ENCODE measurements at places on chromosomes 11 and 22. TPM values are rescaled to one million over a fixed set of nuclear protein-coding genes. Genes with fewer than 3 reads are reported as not detected.

OR52I2 gene
- not detected for total RNA-seq

- H3K4me1 ChIP-seq = peaks cover 33% of the 10 kb centered on the region
Observed at GRCh38 chr11:34050581-34051348, 766 bp upstream of the CAPRIN1 start.

- DNase-seq = no peak
- H3K27me3 ChIP-seq = no peaks in the 10 kb centered on the region
- H3K4me3 ChIP-seq = peak overlapping the region; percentile 58
- H3K27ac ChIP-seq = peak overlapping the region; percentile 92
- peaks cover 32% of the 10 kb centered on the region for H3K4me1 ChIP-seq
Observed at GRCh38 chr22:35649026-35649553, 844 bp downstream of the APOL6 start.

- no peaks in the 10 kb centered on the region for H3K27me3 ChIP-seq
- H3K4me3 ChIP-seq = no peak overlapping the region
- peaks cover 30% of the 10 kb centered on the region for H3K4me1 ChIP-seq
- peak overlapping the region; percentile 22 for H3K27ac ChIP-seq
Observed at GRCh38 chr11:86161336-86161735, 83.2 kb upstream of the EED start.

DNA sequence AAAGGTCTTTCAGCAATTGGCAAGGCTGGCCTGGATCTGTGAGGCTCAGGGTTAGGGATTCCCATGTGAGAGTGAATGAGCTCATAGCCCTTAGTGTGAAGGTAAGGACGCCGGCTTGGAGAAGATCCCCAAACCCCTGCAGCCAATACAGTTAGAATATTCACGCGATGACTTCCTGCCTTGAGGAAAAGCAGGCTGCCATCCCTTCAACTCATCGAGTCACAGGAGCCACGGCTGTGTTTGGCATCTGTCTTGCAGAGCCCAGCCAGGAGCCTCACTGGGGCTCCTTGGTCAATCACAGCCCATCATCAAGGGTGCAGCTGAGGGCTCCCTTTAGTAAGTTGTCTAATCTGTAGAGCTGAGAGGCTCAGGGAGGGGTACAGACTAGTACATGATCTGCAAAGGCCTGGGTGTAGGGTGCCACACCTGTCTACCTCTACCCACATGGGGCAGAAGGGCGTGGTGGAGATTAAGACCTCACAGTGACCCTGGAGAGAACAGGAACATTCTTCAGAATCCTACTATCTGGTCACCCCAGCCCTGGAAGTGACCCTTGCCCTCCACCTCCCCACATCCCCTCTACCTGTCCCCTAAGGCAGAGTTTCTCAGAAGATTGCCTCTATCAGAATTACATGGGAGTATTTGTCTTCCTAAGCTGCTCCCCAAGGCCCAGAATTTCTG is 18.5 kb downstream of the IL10RA start:
- H3K27me3 ChIP-seq = no peaks in the 10 kb centered on the region
- H3K4me3 ChIP-seq = no peak overlapping the region
- no peaks in the 10 kb centered on the region for H3K36me3 ChIP-seq
- H3K27ac ChIP-seq = no peak overlapping the region
- DNase-seq = no peak

- H3K27me3 ChIP-seq = no peaks in the 10 kb centered on the region
- H3K4me1 ChIP-seq = peaks cover 29% of the 10 kb centered on the region
- H3K36me3 ChIP-seq = no peaks in the 10 kb centered on the region
- H3K27ac ChIP-seq = no peak overlapping the region
- H3K4me3 ChIP-seq = no peak overlapping the region
- no peak for DNase-seq
Observed at GRCh38 chr11:12246147-12246546, 131.2 kb upstream of the PARVA start.

DNA sequence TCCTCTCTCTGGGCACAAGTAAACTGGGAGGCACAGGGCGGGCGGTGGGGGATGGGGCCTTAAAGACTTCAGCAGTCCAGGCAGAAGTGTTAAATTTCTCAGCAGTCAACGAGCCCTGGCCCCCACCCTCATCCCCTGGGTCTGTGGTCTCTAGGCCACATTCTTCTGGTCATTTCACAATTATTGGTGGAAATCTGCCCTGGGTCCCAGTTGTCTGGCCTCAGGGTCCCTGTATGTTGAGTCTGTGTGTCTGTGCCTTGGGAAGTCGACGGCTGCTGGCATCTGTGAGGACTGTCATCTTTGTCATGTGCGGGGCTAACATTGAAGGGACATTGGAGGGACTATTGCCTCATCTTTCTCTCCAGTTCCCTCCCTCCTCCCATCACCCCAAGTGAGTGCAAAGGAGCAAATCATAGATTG is 1.7 kb downstream of the TSPAN18 start:
- H3K27ac ChIP-seq = peak overlapping the region; percentile 74
- peaks cover 36% of the 10 kb centered on the region for H3K4me1 ChIP-seq
- DNase-seq = no peak

DNA sequence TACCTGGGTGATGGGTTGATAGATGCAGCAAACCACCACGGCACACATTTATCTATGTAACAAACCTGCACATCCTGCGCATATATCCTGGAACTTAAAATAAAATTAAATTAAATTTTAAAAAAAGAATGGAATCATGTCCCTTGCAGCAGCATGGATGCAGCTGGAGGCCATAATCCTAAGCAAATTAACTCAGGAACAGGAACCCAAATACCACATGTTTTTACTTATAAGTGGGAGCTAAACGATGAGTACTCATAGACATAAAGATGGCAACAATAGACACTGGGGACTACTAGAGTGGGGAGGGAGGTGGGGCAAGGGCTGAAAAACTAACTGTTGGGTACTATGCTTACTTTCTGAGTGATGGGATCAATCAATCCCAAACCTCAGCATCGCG is 40.9 kb downstream of the CWC15 start:
- DNase-seq = no peak
- no peaks in the 10 kb centered on the region for H3K36me3 ChIP-seq
- peaks cover 30% of the 10 kb centered on the region for H3K4me1 ChIP-seq
- no peak overlapping the region for H3K4me3 ChIP-seq
- peak overlapping the region; percentile 37 for H3K27ac ChIP-seq
- no peaks in the 10 kb centered on the region for H3K27me3 ChIP-seq

ADAMTS8 gene
- 1.5 TPM for total RNA-seq

GRCh38 chr11:8025123-8025522 is 38.0 kb downstream of the EIF3F start:
- H3K36me3 ChIP-seq = no peaks in the 10 kb centered on the region
- no peaks in the 10 kb centered on the region for H3K27me3 ChIP-seq
- peaks cover 3% of the 10 kb centered on the region for H3K4me1 ChIP-seq
- no peak for DNase-seq
- no peak overlapping the region for H3K4me3 ChIP-seq
- H3K27ac ChIP-seq = no peak overlapping the region

- H3K36me3 ChIP-seq = no peaks in the 10 kb centered on the region
- H3K27ac ChIP-seq = no peak overlapping the region
- no peak for DNase-seq
- H3K27me3 ChIP-seq = no peaks in the 10 kb centered on the region
- no peaks in the 10 kb centered on the region for H3K4me1 ChIP-seq
Observed at GRCh38 chr11:6194065-6194581, 4.9 kb upstream of the OR52W1 start.

DNA sequence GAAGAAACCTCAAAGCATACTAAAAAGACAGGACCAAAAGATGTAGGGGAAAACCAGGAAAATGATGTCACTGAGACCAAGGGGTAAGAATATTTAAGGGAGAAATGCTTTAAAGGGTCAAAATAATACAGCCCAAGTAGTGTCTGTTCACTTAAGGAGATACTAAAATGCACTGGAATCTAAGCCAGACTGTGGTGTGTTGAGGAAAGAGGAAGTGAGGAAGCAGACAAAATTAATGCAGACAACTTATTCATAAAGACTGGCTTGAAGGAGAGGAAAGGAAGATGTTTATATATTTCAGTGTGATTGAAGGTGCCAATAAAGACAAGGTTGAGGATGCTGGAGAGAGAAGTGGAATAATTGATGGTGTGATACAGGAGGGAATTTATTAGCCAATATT is 15.7 kb downstream of the ZNF215 start:
- no peaks in the 10 kb centered on the region for H3K4me1 ChIP-seq
- H3K27ac ChIP-seq = no peak overlapping the region
- DNase-seq = no peak

GRCh38 chr11:69122630-69123431 is 32.9 kb upstream of the SMIM38 start:
- H3K27me3 ChIP-seq = no peaks in the 10 kb centered on the region
- no peak overlapping the region for H3K27ac ChIP-seq
- H3K4me3 ChIP-seq = no peak overlapping the region
- DNase-seq = no peak

OR51E2 gene
- total RNA-seq = 0.98 TPM

LYVE1 gene
- total RNA-seq = 62.9 TPM

OR5B21 gene
- not detected for total RNA-seq

RAPSN gene
- not detected for total RNA-seq

KRTAP5-1 gene
- not detected for total RNA-seq

GRCh38 chr11:48090174-48090573 is 109.8 kb downstream of the PTPRJ start:
- no peaks in the 10 kb centered on the region for H3K27me3 ChIP-seq
- no peak overlapping the region for H3K4me3 ChIP-seq
- peaks cover 29% of the 10 kb centered on the region for H3K4me1 ChIP-seq

SPON1 gene
- total RNA-seq = 31.7 TPM

GRCh38 chr11:75279273-75279672 is 38.7 kb downstream of the TPBGL start:
- no peaks in the 10 kb centered on the region for H3K27me3 ChIP-seq
- peak overlapping the region; percentile 16 for H3K27ac ChIP-seq
- no peaks in the 10 kb centered on the region for H3K4me1 ChIP-seq
- no peaks in the 10 kb centered on the region for H3K36me3 ChIP-seq
- no peak overlapping the region for H3K4me3 ChIP-seq
- DNase-seq = no peak

CDC42BPG gene
- 13.0 TPM for total RNA-seq

GRCh38 chr11:122273476-122274191 is 157.6 kb upstream of the BLID start:
- no peak overlapping the region for H3K4me3 ChIP-seq
- H3K4me1 ChIP-seq = no peaks in the 10 kb centered on the region
- DNase-seq = no peak
- no peaks in the 10 kb centered on the region for H3K36me3 ChIP-seq

DNA sequence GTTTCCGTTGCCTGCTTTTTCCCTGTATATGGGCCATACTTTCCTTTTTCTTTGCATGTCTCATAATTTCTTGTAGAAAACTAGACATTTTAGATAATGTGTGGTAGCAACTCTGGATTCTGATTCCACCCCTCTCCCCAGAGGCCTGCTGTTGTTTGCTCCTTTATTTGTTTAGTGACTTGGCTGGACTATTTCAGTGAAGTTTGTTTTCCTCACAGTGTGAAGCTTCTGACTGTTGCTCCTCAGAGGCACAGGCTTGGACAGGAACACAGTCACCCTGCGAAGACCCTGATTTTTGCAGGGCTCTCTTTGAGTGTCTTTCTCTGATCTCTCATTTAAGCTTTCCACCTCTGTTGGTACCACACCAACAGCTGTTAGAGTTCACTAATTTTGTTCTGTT is 72.5 kb downstream of the SWAP70 start:
- no peak overlapping the region for H3K4me3 ChIP-seq
- no peaks in the 10 kb centered on the region for H3K27me3 ChIP-seq
- no peaks in the 10 kb centered on the region for H3K4me1 ChIP-seq
